ENCODE measurements at places on chromosomes 7 and 10. TPM values are rescaled to one million over a fixed set of nuclear protein-coding genes. Genes with fewer than 3 reads are reported as not detected.
A peak's percentile ranks its signal among the peaks of the same experiment; 100 is the strongest.

C10orf53 gene
- total RNA-seq: not detected

DNA sequence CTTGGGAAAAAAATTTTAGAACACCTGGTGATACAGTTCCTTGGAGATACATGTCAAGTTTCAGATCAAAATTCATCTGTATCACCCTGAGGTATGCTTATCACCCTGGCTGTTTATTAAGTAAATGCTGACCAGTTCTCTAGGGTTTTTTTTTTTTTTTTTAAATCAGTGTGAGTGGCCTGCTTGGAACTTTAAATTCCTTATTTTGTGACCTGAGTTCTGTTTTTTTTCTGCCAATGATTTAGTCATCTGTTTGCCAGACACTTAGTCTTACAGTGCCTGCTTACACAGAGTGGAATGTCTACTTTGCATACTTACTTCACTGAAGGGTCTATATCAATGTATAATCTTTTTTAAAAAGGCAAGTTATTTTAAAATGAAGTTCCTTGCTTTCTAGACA, 1.8 kb downstream of the TSPAN13 start:
- no peak overlapping the region for H3K4me3 ChIP-seq
- H3K4me1 ChIP-seq: peaks cover 11% of the 10 kb centered on the region
- DNase-seq: no peak
- peaks cover 30% of the 10 kb centered on the region for H3K27me3 ChIP-seq

- H3K27ac ChIP-seq: no peak overlapping the region
- no peak for DNase-seq
- H3K27me3 ChIP-seq: peaks cover 2% of the 10 kb centered on the region
- peaks cover 14% of the 10 kb centered on the region for H3K4me1 ChIP-seq
- H3K36me3 ChIP-seq: no peaks in the 10 kb centered on the region
- H3K4me3 ChIP-seq: no peak overlapping the region
Observed at GRCh38 chr7:128879939-128880746, 17.5 kb downstream of the ATP6V1F start.

GRCh38 chr10:68362590-68362989, 29.9 kb upstream of the PBLD start:
- H3K4me1 ChIP-seq: peaks cover 7% of the 10 kb centered on the region
- peaks cover 2% of the 10 kb centered on the region for H3K36me3 ChIP-seq
- no peaks in the 10 kb centered on the region for H3K27me3 ChIP-seq

SPDYE16 gene
- 0.25 TPM for total RNA-seq

GRCh38 chr10:131805696-131806095, 95.1 kb upstream of the PPP2R2D start:
- H3K27me3 ChIP-seq: no peaks in the 10 kb centered on the region
- DNase-seq: no peak
- no peak overlapping the region for H3K4me3 ChIP-seq
- no peak overlapping the region for H3K27ac ChIP-seq

DNA sequence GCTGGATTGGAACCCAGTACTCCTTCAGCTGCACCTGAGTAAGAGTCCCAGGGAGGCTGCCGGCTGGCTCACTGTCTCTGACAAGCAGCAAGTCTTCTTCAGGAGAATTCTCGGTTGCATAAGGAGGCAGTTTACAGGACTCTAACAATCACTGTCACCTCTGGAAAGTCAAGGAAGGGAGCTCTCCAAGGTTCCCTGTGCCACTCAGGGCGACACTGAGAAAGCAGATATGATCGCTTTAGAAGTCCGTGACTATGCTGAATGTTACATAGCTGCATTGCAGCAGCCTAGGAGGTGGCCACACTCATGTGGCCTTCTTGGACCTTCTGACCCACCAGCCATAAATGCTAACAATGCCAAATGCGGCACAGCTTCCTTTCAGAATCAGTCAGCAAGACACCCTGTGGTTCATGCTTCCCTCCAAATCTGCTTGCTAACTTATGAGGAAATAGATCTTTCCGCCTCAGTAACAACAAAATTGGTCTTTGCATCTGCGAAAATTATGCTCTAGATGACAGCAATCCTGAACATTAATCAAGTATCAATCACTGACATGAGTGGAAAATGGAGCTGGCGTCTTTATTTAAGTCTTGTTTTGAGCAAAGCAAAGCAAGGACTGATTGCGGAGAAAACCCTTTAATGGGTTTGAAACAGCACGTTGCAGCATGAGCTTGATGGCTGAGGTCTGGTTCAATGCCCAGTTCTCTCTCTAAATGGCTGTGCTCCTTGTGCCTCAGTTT, 132.9 kb downstream of the ATXN7L1 start:
- H3K27me3 ChIP-seq: no peaks in the 10 kb centered on the region
- H3K4me3 ChIP-seq: no peak overlapping the region
- peak; percentile 33 for DNase-seq
- peaks cover 34% of the 10 kb centered on the region for H3K4me1 ChIP-seq

All from activated CD4-positive, alpha-beta memory T cell treated with anti-CD3 and anti-CD28 coated beads, Interleukin-2, amount 10 ng/mL, durations not matched to agents 7 days and 5 days (primary cell).